ENCODE measurements at places on chromosomes 1 and 21.

DNA sequence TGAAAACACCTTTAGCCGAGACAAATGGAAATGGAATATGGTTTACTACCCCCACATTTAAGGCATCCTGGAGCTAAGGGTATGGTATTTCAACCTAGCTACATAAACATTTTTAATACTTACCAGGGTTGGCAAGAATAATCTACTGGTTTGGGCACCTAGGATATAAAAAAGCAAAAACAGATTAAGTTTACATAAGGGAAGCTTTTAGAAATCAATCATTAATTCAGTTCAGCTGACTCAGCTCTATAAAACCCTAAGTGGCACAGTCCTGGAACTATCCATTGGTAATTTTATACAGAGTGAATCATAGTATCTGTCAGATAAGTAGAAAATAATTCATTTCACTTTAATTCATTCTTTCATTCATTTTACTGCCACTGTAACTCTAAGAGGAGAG lies 355.2 kb downstream of the VAV3 start:
- DNase-seq = no peak

DNA sequence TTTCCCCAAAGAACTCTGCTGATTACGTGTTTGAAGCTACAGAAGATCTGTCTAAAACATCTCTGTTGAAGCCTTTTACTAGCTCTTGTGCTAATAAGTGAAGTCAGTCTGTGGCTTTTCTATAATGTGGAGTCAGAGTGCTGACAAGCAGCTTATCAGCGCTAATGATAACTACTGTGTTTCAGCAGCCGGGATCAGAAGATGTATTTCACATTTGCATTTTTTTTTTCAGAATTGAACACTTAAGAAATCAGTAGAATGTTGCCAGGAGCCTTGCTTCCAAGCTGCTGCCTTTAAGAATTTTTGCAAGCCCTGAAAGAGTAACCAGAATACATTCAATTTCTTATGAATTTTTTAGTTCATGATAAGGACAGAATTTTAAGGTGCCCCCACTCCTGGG lies 519.4 kb upstream of the NR5A2 start:
- no peak for DNase-seq

DNA sequence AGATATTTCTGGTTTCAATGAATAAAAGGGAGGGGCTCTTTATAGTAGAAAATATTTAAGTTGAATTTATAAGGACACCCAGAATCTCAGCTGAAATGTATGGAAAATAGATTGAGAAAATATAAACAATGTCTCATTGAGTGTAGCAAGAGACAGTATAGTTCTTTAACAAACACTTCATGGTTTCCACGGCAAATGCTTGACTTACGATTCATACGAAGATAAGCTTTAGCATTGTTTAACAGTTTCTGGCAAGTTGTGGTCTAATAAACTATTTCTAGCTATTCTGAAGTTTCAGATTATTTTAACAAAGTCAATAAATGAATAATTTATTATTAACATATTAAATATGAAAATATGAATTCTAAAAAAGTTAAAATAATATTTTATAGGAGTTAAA lies 1419.4 kb downstream of the KCNT2 start:
- no peak for DNase-seq

DNA sequence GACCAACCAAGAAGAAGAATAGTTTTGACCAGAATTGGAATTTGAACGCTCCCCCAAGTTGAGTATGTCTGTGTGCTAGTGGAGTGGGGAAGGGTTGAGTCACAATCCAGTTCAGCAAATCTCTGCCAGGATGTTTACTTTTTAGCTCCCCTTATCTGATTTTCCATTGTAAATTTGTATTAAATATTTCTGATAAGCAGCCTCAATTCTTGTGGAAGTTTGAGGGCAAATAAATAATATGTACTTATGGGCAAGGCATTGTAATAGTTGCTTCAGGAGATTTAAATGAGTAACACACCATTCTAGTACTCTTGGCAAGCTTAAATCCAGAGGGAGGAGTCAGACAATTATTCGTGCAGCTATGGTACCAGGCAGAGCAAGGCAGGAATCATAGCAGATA lies 14.4 kb downstream of the CXADR start:
- DNase-seq = no peak

- DNase-seq = peak; percentile 86
Observed at GRCh38 chr1:153566414-153567371, 1.0 kb upstream of the S100A2 start.

GRCh38 chr1:240609527-240610060 lies 2.4 kb downstream of the GREM2 start:
- no peak for DNase-seq

- no peak for DNase-seq
Observed at GRCh38 chr1:174413632-174414031, 34.1 kb upstream of the GPR52 start.

DNA sequence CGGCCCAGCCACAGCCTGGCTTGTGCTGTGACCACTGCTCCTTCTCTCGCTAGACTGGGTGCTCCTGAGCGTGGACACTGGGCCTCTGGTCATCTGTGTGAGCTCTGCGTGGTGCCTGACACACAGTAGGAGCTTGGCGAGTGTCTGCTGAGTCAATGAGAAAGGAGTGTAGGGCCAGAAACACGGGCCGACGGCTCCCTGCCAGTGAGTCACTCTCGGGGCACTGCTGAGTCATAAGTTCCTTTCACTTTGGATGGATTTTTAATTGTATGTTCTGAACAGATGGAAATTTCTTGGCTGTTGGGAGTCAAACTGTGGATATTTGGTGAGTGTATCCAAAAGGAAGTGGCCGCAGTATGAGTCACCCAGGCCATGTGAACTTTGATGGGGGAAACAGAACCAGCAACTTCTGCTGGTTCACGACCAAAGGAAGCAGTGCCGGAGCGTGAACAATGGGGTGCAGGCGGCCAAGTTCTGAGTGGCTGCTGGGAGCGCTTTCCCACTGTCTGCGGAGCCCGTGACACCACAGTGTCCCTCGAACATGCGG lies 41.0 kb upstream of the COL18A1 start:
- no peak for DNase-seq

GRCh38 chr1:9629445-9630201 lies 21.9 kb upstream of the PIK3CD start:
- DNase-seq = peak; percentile 81

- no peak for DNase-seq
Observed at GRCh38 chr1:201504179-201504631, 2.7 kb downstream of the CSRP1 start.

- no peak for DNase-seq
Observed at GRCh38 chr1:78279051-78279450, 211.7 kb upstream of the PTGFR start.

- DNase-seq = peak; percentile 75
Observed at GRCh38 chr1:1068517-1069055, 5.5 kb downstream of the RNF223 start.

DNA sequence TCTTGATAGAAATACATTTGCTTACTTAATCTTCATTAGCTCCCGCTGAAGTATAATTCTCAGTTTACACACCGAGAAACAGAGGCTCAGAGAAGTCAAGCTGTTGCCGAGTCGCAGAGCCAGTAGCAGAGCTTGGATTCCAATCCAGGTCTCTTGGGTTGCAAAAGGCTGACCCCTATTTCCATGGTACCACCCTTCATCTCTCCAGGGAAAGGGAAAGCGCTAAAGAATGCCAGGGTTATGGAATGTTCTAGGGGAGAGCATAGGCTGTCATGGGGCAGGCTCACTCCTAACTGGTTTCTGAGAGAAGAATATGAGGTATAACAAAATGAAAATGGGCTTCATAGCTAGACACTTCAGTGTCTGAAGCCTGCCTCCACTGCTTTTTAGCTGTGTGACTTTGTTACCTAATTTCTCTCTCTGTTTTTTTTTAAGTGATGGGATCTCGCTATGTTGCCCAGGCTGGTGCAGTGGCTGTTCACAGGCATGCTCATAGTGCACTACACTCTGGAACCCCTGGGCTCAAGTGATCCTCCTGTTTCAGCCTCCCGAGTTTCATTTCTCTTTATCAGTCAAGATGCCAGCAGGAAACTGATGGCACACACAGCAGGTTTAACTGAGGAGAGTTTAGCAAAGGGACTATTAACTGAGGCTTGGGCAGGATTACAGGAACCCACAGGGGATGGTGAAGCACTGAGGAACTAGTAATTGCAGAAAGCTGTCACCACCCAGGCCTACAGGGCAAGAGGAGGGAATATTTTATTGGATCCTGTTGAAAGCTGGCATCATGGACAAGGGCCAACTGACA lies 25.5 kb upstream of the ATF3 start:
- DNase-seq = no peak

GRCh38 chr1:205800981-205801703 lies 11.9 kb downstream of the SLC41A1 start:
- no peak for DNase-seq

- no peak for DNase-seq
Observed at GRCh38 chr1:83741348-83741747, 257.6 kb downstream of the TTLL7 start.

DNA sequence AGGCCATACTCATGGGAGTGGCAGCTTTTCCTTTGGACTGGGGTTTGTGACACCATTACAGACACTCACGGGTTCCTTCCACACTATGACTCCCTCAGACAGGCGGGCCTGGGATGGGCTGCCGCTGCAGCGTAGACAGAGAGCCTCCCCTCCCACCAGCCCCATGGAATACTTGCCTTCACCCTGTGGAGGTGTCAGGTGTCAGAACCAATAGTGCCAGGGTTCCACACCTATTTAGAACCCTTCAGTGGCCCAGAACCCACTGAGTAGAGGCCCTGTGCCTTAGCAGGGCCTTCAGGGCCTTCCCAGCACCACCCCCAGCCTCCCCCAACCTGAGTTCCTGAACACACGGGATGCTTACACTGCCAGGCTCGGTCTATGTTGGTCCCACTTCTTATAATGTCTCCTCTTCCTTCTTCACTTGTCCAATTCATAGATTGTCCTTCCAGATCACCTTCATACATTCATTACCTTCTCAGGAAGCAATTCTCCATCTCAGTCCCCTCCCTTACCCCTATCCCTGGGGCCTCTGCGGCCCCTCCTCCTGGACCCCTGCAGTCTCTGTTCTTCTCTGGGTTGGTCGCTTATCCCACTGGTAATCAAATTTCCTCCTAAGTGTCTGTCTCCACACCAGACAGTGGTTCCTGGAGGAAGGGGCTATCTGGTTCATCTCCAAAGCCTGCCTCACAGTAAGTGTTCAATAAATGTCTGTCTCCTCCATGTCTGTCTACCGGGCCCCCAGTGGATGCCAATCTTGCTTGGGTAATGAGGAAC lies 1.4 kb upstream of the RHBG start:
- no peak for DNase-seq

- no peak for DNase-seq
Observed at GRCh38 chr1:204343247-204343646, 16.5 kb downstream of the PLEKHA6 start.

DNA sequence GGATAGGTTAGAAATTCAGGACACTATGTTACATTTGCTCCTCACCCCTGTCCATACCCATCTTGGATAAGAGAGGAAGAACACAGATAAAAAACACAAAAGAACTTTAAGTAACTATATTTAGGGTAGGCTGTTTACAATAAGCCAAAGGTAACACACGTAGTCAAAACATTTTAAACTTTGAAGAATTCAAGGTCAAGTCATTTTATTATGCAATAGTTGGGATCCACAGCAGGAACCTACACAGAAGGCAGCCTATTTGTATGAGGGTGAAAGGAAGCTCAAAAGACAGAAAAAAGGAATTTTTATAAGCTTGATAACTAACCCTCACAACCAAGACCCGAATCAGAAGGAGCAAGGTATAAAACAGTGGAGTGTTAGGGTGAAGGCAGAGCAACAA lies 89.6 kb downstream of the ZSWIM5 start:
- no peak for DNase-seq

DNA sequence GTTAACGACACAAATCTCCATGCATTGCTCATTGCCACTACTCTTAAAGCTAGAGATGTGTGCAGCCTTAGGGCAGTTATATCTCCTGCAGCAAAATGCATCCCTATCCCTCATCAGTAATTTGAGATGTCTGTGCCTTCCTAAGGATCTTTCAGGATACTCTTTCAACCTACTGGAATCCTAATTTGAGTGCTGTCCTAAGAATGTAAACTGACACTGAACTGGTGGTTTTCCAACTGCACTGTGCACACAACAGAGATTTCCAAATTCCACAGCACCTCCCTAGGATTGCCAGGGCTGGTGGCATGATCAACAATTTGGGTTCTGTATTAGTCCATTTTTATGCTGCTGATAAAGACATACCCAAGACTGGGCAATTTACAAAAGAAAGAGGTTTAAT lies 193.9 kb downstream of the LTN1 start:
- DNase-seq = no peak

- DNase-seq = no peak
Observed at GRCh38 chr1:178634445-178634844, 90.6 kb upstream of the RALGPS2 start.

DNA sequence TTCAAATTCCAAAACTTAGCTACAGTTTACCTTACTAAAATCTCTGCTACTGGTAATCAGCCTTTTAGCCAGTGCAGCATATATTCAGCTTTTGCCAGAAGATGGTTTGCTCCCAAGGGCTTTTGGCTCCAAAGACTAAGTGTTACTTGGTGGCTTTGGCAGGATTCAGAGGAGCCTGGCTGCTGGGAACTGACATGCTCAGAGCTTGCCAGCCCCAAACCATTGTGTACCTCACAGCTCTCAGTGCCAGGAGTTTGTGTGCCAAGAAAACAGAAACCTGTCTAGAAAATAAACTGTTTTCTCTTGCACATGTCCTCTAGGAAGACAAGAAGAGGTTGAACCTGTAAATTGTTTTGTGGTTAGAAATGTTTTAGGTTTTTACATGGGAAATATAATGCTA lies 315.9 kb downstream of the ST6GALNAC3 start:
- no peak for DNase-seq

DNA sequence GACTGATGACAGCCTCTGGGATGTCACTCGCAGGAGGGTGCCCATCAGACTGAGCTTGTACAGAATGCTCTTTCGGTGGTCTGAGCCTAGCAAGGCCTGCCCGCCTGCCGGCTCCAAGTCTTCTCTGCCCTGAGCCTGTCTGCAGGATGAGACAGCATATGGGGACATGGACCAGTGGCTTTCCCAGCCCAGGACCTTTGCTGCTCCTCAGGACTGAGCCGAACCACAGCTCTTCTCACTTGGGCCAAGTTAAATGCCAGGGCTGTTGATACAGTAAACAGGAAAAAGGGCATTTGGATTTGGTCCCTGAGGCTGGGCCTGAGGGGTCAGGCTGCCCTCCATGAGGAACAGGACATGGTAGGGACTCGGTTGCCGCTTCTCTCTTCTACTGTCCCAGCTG lies 64.3 kb upstream of the EPS8L3 start:
- DNase-seq = no peak

- DNase-seq = no peak
Observed at GRCh38 chr1:91889717-91890459, 3.9 kb upstream of the TGFBR3 start.

DNA sequence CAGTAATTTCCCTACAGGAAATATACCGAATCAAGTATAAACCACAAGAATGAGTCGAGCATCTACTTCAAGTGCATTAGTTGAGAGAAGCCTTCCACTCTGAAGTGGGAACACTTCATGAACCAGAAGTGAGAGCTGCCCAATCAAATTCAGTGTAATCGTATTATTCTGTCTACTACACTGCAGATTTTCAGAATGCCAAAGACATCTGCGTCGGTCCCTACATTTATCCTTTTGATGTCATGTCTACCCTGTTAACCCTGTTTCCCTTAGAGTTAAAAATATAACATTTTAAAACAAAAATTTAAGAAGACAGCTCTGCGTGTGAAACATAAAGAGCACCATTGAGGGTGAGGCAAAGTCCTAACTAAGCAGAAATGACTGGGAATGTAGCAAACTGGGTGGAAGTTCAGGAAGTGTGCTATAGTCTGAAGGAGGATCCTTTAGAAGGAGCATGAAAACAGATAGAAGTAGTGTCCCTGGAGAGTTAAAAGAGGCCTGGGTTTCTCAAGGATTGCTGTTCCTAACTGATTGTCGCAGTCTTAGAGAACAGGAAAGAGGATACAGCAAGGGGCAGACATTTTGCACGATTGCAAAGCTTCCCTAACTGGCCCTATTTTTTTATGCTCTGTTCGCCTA lies 291.2 kb downstream of the PTPRC start:
- no peak for DNase-seq
